ENCODE measurements at places on chromosomes 2 and 18. TPM values are rescaled to one million over a fixed set of nuclear protein-coding genes. Genes with fewer than 3 reads are reported as not detected.

The PDK1 gene
- 23.3 TPM for total RNA-seq

The ATP6V1C2 gene
- total RNA-seq = 7.6 TPM

The HDAC4 gene
- total RNA-seq = 40.9 TPM

The RIT2 gene
- total RNA-seq = 0.35 TPM

The ASB18 gene
- total RNA-seq = 2.0 TPM

The SCYGR4 gene
- total RNA-seq = not detected

The SPC25 gene
- total RNA-seq = 4.3 TPM

The DUSP2 gene
- total RNA-seq = 15.6 TPM

The ZC3H6 gene
- 12.8 TPM for total RNA-seq

The LRRC30 gene
- 6.4 TPM for total RNA-seq

The TCF7L1 gene
- 14.1 TPM for total RNA-seq

The DLX1 gene
- total RNA-seq = 0.23 TPM

The LYPD6 gene
- 13.4 TPM for total RNA-seq

The MC2R gene
- total RNA-seq = not detected

The POTEI gene
- 0.06 TPM for total RNA-seq

The SEPTIN10 gene
- 58.6 TPM for total RNA-seq

The IL1RL1 gene
- 1.9 TPM for total RNA-seq

The LOXL3 gene
- 10.0 TPM for total RNA-seq

The BABAM2 gene
- total RNA-seq = 37.3 TPM

The SERPINB12 gene
- not detected for total RNA-seq

The KIDINS220 gene
- 136 TPM for total RNA-seq

The ICOS gene
- 0.23 TPM for total RNA-seq

The GIGYF2 gene
- total RNA-seq = 101 TPM

The TEKT4 gene
- total RNA-seq = 0.29 TPM

The FLACC1 gene
- total RNA-seq = 3.5 TPM

The GMPPA gene
- 31.6 TPM for total RNA-seq

The SLC14A1 gene
- total RNA-seq = 14.9 TPM

The SKOR2 gene
- total RNA-seq = not detected

The POTEF gene
- total RNA-seq = not detected

The MATN3 gene
- 1.5 TPM for total RNA-seq

The IL36RN gene
- total RNA-seq = not detected

The MYO5B gene
- 27.9 TPM for total RNA-seq

The CNGA3 gene
- not detected for total RNA-seq

The TRIM54 gene
- total RNA-seq = 10.4 TPM

The DSG1 gene
- 0.06 TPM for total RNA-seq

The MARCHF4 gene
- 0.06 TPM for total RNA-seq

The CRYBA2 gene
- not detected for total RNA-seq

The DNAH6 gene
- total RNA-seq = 2.0 TPM

The TUBA3E gene
- total RNA-seq = not detected

The RNF144A gene
- total RNA-seq = 89.5 TPM

The MOGAT1 gene
- not detected for total RNA-seq

The RALB gene
- 41.0 TPM for total RNA-seq

The GEN1 gene
- 9.9 TPM for total RNA-seq

The SPAST gene
- total RNA-seq = 23.5 TPM

The NBEAL1 gene
- total RNA-seq = 62.8 TPM

The ST6GAL2 gene
- 21.7 TPM for total RNA-seq

The CTAGE1 gene
- not detected for total RNA-seq

The GKN2 gene
- total RNA-seq = 0.53 TPM

The SPATA3 gene
- total RNA-seq = not detected

The GALNT3 gene
- 13.4 TPM for total RNA-seq

The AGBL5 gene
- 31.6 TPM for total RNA-seq

The GPR45 gene
- total RNA-seq = not detected

The ITGB6 gene
- total RNA-seq = 21.3 TPM

The CHST10 gene
- total RNA-seq = 17.0 TPM

The SRD5A2 gene
- 0.06 TPM for total RNA-seq

The FBXO41 gene
- total RNA-seq = 1.5 TPM

The TGFA gene
- total RNA-seq = 13.8 TPM

Measured in metanephros (tissue), 2 donors.